Tongue (tissue), 3 donors: ENCODE measurements at places on chromosomes 7 and 10.

DNA sequence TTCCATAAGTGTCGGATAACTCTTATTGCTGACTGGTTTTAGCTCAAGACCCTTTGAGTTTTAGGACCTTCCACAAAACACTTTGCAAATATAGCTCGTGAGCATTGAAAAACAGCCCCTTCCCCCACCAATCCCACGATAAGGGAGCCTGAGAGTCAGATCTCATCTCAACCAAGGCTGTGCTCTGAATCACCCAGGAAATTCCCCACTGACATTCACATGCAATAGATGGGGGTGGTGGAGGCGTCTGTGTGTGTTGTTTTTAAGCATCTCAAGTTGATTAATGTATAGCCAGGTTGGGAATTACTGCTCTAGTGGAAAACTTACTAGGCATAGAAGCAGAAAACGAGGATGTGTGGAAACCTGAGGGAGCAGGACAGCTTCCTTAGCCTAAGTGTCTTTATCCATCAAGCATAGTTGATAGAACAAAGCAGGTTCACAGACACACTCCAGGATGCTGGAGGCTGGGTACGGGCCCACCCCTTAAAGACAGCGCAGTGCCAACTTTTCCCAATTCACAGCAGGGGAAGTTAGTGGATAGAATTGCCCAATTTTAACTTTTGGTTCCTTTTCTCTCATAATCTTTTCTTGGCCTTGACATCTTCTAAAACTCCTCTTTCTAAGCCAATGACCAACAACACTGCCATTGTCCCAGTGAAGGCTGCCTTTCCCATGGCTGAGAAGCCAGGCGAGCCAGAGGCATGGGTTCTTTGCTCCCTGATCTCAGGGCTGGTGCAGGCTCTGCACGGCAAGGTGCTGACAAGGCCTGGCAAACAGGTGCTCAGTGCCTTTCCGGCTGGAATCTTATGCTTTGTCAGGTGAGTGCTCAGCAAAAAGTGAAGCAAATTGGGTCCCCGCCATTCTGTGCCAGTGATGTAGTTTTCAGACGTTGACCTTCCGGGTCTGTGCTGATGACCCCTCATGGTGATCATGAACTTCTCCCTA is 98.5 kb upstream of the INSIG1 start:
- DNase-seq, result no peak

DNA sequence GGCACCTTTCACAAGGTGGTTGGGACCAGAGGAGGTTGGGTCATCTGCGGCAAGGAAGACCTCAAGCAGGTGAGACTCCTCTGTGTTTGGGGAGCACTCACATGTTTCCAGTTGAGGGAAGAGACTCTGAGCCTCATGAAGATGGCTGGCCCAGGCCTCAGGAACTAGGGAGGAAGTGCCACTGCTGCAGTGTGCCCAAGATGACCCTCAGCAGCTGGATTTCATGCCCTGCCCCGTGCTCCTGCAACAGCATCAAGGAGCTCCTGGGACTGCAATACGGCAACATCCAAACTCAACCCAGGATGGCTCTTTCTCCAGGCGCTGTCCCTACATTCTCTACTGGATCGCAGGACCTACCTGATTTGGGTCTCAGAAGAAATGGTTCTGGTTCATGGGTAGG is 73.8 kb downstream of the GOLGA7B start:
- DNase-seq, result no peak

DNA sequence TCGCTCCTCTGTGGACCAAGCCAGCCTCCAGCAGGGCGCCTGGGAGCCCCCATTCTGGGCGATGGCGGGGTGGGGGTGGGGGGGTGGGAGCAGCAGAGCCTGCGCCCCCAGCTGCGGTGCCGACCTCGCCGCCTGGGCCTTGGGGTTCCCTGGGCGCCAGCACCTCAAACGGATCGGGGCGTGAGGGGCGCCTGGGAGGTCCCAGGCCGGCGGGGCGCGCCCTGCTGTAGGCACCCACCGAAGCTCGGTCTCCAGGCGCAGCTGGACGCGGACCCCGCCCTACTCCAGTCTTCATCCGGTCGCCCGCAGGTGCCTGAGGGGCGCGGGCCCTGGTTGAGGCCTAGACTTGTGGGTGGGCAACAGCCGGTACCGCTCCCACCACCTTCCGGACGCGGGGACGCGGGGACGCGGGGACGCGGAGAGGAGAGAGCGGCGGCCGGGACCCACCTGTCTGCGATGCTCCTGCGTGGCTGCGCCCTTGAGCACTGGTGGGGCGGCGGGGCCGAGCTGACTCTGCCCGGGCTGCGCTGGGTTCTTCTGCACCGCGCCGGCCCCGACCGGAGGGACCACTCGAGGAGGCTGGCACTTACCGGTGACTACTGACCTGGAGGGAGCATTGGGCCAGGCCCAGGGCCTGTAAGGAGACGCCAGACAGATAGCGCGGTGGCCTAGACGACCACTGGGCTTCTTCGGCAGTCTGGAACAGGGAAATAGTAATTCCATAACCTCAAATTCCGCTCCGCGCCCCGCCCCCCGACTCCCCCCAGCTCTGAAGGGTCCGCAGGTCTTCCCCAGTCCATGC is 5.5 kb upstream of the KCP start:
- no peak for DNase-seq

GRCh38 chr7:118132764-118133163 is 51.2 kb upstream of the LSM8 start:
- DNase-seq, result no peak

- DNase-seq, result no peak
Observed at GRCh38 chr7:103888603-103889153, 100.8 kb downstream of the RELN start.

GRCh38 chr7:111053035-111053434 is 37.9 kb upstream of the LRRN3 start:
- no peak for DNase-seq

GRCh38 chr10:91271886-91272285 is 51.4 kb downstream of the PCGF5 start:
- no peak for DNase-seq

GRCh38 chr7:129053938-129054437 is 923 bp downstream of the TNPO3 start:
- no peak for DNase-seq

GRCh38 chr7:151490456-151491105 is 29.1 kb downstream of the RHEB start:
- no peak for DNase-seq

DNA sequence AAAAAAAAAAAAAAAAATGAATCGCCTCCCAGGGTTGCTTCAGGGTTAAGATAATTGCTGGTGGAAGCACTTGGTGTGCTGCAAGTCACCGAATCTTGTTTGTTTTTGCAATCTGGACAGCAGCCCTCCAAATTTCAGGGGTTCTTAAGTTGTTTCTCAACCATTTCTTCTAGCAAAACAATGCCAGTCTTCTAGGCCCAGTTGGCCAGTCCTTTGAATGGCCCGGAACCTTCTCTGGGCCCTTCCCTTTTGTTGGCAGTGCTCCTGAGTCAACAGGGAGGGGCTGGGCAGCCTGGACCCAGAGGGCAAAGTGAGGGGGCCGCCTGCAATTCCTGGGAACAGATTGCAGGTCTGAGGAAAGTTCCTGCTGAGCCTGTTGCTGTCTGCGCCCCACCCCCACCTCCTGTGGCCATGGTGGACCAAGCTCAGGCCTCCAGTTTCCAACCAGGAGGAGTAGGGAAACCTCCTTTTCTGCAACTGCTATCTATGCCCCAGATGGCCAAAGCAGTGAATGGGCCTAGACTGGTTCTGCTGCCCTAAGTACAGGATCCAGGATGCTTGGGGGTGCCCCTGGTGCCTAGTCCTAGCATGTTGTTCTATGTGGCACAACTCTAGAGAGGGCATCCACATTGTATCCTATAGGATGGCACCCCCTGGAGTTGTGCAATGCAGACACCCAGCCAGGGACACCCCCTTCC is 31.4 kb upstream of the PDCD4 start:
- DNase-seq, result no peak

DNA sequence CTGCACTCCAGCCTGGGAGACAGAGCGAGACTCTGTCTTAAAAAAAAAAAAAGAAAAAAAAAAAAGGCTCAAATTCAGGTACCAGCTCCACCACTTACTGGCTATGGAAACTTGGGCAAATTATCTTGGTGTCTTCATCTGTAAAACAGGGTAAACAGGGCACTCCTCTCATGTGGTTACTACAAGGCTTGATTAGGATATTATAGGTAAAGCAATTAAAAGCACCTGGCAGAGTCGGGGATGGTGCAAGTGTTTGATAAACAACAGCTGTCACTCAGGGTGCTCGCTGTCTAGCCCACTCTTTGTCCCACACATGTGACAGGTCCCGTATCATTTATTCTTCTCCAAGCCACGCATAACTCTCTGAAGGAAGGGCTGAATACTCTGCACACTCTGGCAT is 96.9 kb downstream of the SORBS1 start:
- DNase-seq, result no peak

DNA sequence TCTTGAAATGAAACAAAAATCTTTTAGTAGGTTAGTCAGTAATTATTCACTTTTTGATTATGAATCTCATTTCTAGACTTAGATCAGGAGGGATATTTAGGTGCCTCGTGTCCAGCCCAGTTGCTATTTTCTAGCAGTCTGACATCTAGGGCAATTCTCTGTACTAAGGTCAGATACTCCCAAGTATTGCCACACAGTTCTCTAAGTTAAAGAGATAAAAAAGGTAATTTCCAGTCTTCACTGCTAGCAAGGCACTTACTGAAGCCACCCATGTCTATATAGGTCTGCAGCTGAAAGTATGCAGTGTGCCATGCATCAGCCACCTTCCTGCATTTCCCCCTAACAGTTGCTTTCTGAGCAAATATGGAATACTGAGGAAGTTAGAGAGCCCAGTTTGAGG is 83.4 kb downstream of the PON1 start:
- DNase-seq, result no peak

DNA sequence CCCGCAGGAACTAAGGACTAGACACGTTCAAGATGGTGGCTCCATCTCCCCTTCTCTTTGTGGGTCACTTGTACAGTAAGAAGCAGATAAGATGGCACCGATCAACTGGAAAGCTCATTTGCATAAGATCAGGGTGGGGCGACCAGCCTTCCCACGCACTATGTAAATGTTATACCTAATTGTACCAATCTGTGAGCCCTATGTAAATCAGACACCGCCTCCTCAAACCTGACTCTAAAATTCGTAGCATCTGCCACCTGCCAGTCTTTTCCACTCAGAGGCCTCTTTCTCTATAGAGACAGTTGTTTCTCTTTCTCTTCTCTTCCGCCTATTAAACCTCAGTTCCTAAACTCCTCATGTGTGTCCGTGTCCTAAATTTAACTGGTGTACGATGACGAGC is 324.5 kb downstream of the PHF14 start:
- DNase-seq, result peak; percentile 9

DNA sequence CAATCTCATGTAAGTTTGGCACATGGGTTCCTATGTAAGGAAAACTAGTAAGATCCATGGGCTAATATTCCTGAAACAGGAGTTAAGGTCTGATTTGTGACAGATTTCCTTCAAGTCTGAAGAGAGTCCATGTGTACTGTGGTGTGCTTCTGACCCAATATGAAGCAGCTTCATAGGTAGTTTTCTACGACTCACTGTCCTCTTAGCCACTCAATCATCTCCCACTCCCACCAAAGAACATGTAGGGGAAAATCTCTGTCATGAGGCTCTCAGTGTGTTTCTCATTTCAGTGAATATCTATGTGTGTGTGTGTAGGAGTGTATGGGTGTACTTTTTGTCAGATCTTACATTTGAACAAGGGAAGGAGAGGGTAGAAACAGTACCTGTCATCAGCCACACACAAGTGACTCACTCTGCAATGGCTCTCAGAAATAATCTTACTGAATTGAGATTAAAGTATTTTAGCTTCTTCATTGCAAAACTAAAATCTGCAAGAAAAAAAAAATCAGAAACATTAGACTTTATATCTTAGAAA is 31.1 kb downstream of the RELN start:
- no peak for DNase-seq

- no peak for DNase-seq
Observed at GRCh38 chr10:93656155-93656554, 43.8 kb downstream of the PDE6C start.

GRCh38 chr10:31947144-31947926 is 18.7 kb upstream of the ARHGAP12 start:
- peak; percentile 77 for DNase-seq

DNA sequence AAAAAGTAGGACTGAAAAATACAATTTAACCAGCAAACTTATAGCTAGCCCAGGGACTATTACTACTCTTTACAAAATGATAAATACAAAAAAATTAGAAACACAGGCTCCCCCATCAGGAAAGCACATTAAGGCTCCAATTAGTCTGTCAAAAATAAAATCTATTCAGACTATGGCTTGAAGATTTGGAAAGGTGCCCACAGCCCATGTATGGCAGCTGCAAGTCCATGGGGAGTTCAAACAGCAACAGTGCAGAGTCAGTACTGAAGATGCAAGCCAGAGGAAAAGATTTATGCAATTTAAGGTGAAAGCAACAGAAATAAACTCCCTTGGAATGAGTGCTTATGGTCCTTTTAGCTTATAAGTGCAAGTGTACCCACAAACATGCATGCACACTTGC is 29.7 kb downstream of the IMMP2L start:
- peak; percentile 58 for DNase-seq

DNA sequence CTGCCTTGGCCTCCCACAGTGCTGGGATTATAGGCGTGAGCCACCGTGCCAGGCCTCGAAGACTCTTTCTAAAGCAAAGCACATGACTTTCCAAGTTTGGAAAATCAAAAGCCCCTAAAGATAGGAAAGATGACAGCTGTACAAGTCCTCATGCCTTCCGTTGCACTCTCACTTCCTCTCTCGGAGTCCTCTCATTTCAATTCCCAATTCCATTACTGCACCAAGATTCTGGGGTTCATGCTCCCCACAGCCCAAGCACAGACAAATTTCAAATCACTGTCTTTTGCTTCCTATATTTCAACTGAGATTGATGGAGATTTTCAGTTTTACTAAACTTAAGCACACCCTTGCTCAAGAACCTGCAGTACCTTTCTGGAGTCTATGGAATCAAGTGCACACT is 10.9 kb upstream of the PLAU start:
- DNase-seq, result no peak

DNA sequence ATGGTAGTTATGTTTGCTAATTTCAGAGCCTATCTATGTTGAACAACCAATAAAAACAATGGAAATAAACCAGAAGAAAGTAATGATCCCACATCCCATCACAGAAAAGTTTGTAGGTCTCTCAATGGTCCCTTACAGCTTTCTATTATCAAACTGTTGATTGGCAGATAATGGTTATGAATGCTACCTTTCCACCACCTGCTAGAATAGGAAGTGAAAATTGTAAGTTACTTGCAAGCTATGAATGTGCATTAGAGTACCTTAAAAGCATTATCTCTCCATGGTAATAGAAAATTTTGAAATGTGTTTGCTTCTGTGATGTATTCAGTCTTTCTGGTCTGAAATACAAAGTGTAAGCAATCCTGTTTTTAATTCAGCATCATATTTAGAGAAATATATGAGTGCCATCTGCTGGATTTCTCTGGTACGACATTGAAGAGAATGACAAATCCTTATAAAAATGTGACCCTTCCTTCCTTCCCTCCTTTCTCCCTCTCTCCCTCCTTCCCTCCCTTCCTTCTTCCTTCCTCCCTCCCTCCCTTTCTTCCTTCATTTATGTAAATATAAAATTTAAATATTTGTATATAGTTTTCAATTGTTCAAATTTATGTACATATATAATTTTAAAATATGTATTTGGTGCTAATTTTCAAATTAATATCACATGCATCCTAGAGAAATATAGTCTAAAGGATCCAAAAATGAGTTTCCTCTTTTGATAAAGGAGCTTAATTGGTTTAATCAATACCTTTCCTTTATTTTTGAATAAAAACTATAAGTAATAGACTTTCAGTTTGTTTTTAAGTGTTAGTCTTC is 41.4 kb upstream of the PNLIPRP3 start:
- peak; percentile 79 for DNase-seq
